Stimulated activated CD8-positive, alpha-beta memory T cell treated with anti-CD3 and anti-CD28 coated beads, Interleukin-4, amount 100 ng/mL, for 1 hour (primary cell): ENCODE measurements at places on chromosomes 3 and 15.
A peak's percentile ranks its signal among the peaks of the same experiment; 100 is the strongest.

- DNase-seq = no peak
These were observed 117.4 kb upstream of the ZBED2 start for GRCh38 chr3:111712294-111713167.

GRCh38 chr3:30438126-30438525, 168.3 kb upstream of the TGFBR2 start:
- DNase-seq = no peak

DNA sequence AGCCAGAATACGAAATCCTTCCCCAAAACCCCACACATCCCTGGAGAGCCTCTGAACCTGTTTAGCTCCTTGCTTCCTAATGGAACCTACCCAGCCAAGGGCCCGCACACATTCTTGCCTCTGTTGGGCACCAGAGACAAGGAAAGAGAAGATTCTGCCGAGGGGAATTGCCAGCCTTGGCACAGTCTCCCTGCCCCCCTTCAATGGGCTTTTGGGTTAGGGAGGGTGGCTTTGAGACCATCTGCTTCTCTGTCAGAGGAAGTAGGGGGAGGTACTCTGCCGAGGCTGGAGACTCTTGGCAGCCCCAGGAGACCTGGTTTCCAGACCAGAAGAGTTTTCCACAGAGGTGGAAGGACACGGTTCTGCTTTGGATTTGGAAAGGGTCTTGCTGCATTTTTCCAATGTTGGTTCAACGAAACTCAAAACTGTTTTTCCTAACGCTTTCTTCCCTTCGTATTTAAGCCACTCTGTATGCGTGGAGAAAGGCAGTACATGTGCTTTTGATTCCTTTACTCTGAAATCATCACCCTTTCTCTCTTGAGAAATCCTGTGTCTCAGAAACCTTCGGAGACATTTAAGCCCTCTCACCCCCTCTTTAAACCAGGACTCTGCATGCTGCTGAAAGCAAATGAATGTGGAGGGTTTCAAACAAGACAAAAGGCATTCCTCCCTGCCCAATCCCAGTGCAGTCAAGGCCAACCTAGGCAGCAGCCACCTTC, 78.8 kb upstream of the PRR23C start:
- DNase-seq = no peak

GRCh38 chr3:179971280-179971679, 65.5 kb downstream of the PEX5L start:
- DNase-seq = no peak

DNA sequence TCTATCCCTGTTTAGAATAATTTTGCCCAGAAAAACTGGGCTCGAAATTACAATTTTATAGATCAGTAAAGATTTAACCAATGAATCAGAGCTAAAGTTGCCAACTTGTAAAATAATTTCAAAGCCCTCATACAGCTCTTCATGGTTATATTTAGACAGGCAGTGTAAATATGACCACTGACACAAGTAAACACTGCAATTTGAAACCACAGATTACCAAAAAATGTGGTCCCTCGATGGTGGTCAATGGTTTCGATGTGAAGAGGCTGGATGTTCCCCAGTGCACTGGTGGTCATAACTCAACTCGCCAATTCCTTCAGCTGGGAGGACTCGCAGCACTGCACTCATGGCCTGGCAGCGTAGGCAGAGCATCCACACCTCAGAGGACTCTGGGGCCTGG, 28.6 kb downstream of the LRTM1 start:
- DNase-seq = no peak

- no peak for DNase-seq
These were observed 2.3 kb upstream of the MED12L start for GRCh38 chr3:151082880-151083838.

- no peak for DNase-seq
These were observed 27.3 kb downstream of the SST start for GRCh38 chr3:187642861-187643260.

- no peak for DNase-seq
These were observed 439 bp downstream of the CTXND1 start for GRCh38 chr15:80251428-80252120.

- DNase-seq = no peak
These were observed 17.0 kb downstream of the SOX2 start for GRCh38 chr3:181728470-181729340.

DNA sequence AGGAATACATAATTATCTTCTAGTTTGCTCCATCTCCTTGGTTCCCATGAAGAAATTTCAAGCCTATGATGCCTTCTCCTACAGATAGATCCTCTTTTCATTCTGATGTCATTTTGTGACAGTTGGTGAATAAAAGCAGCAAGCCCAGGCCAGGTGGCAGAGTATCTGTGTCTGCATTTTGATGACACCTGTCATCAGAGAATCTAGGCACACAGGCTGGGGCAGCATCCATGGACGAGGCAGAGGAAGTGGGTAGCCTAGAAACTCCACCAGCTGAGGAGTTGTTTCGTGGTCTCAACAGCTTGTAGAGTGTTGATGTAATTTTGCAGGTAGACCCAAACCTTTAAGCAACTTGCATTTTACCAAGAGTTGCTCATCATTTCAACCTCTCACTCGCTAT, 269.8 kb downstream of the FEZF2 start:
- DNase-seq = no peak

DNA sequence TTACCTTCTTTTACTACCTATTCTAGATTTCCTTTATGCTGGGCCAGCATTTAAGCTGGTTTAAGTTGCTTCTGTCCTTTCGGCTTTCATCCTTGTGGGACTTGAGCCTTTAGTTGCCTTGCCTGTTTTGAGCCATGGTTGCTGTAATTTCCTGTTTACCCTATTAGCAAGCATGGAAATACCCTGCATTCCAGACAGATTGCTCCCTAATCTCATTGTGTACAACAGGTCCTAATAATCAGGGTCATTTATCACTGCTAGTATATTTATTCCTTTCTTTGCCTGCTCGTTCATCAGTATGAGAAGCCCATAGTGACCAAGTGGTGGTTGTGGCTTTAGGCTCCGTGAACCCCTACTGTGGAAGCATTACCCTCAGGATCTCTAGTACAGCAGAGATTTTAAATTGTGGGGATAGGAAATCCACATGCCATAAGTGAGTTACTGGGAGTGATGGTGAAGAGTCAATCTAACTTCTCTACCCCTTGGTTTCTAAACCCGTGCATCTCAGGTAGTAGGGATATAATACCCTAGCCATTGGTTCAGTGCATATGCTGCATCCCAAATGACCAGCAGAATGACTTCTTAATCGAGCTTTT, 31.9 kb downstream of the NCK1 start:
- no peak for DNase-seq

DNA sequence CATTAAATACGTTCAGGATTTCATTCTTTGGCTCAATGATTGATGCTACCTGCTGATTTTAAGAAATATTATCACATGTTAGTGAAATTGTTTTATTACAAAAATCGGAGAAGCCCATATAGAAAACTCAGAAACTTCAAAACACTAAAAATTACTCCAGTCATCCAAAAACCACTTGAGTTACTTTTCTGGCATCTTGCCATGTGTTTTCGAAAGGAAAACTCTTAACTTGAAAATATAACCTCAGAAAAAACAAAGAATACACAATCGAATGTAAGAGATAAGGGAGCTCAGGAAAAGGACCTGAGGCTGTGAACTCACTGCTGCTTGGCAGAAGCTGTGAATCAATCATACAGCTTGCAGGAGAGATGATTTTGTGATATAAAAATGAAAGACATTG, 151.3 kb upstream of the SLITRK3 start:
- DNase-seq = no peak

DNA sequence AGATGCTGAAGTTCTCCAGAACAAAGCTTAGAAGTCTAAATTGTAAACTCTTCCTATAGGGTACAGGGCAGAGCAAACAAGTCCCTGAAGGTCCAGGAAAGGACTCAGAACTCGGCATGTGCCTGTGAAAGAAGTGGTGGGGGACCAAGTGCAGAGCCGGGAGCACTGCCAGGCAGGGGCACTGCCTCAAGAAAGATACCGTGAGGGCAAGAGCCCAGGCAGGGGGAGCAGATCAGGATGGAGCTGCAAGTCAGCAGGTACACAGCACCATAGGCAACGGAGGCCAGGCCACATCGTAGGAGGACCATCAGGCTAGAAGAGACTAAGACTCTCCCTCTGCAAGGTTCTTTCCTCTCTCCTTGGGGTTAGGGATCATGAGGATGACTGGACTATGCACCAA, 191.6 kb downstream of the OSBPL10 start:
- no peak for DNase-seq

GRCh38 chr3:150588027-150588830, 14.9 kb upstream of the SELENOT start:
- no peak for DNase-seq

DNA sequence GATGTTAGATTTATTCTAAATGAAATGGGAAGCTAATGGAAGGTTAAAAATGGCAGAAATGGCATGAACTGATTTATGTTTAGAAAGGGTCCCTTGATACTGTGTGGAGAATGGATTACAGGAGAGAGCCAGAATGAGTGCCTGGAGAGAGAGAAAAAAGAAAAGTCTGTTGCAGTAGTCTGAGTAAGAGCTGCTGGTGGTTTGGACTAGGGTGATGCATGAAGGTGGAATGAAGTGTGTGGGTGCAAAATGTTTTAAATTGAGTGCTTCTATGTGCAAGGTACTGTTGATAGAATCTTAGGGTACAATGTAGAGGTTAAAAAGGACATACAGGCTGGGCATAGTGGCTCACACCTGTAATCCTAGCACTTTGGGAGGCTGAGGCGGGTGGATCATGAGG, 11.4 kb upstream of the MGA start:
- no peak for DNase-seq

- no peak for DNase-seq
These were observed 11.9 kb downstream of the ASB7 start for GRCh38 chr15:100614336-100614735.

- DNase-seq = no peak
These were observed 47.5 kb downstream of the PARP14 start for GRCh38 chr3:122728186-122728585.

- peak; percentile 44 for DNase-seq
These were observed at the start of gene SMAD3 for GRCh38 chr15:67065531-67066005. Gene SMAD3 (plus strand): TSS chr15:67065602. CDS start chr15:67066155, 553 bp downstream.

DNA sequence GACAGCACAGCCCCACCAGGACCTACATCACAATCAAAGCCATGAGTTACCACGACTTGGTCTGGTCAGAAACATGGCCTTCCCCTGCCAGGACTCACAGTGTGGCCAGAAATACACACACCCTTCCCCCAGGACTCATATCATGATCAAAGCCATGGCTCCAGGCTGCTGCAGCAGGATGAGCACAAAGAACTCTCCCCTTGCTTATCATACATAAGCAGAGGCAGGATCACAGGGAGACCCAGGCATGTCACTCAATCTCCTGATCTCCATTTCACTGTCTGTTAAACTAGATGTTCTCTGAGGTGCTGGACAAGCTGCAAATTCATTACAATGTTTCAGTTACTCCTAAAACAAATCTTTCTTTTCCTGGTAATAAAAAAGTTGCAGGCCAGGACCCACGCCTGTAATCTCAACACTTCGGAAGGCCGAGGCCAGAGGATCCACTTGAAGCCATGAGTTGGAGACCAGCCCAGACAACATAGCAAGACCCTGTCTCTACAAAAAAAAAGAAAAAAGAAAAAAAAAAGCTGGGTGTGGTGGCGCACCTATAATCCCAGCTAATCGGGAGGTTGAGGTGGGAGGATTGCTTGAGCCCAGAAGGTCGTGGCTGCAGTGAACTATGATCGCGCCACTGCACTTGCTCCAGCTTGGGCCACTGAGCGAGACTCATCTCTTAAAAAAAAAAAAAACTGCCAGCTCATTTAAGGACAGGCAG, 1.2 kb downstream of the PFKFB4 start:
- DNase-seq = no peak

- no peak for DNase-seq
These were observed 200.1 kb upstream of the PROK2 start for GRCh38 chr3:71984843-71985613.

- DNase-seq = no peak
These were observed 42.0 kb upstream of the SCAANT1 start for GRCh38 chr3:63954182-63954581.
